ENCODE measurements at places on chromosomes 5 and 9. TPM values are rescaled to one million over a fixed set of nuclear protein-coding genes. Genes with fewer than 3 reads are reported as not detected.

DNA sequence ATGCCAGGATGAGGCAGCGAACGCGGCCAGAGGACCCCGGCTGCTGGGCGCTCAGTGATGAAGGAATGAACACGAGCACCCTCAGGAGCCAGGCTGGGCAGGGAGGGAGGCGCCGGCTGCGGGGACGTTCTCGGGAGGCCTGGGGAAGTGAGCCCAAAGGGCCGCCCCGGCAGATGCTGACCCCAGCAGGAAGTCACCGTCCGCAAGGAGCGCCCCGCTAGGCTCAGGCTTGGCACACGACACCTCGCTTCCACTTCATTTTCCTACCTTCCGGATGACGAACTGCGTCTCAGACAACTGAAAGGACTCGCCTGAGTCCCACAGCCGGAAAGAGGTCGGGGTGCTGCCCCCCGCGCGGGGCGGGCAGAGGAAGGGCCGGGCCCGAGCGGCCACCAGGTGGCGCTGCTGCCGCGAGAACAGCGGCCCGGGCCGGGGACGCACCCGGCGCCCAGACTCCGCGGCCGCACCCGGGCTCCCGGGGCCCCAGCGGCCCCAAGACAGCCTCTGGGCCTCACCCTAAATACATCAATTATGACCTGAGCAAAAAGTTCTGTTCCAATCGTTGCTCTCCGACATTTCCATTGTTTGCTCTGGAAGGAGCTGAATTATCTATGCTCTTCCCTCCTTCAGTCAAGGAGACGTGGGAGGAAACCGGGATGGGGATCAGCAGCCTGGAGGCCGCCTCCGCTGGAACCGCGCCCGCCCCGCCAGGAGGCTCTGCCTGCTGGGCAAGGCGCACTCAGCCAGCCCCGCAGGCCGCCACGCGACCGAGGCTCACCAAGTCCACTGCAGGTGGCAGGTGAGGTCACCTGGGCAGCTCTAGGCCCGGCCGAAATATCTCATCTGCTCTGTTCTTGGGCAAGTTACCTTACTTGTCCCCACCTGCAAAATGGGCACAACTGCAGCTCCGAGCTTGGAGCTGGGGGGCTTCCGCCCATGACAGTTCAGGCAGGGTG, 107.0 kb downstream of the ZNF354C start:
- H3K27ac ChIP-seq, result no peak overlapping the region
- H3K36me3 ChIP-seq, result no peaks in the 10 kb centered on the region
- H3K4me3 ChIP-seq, result no peak overlapping the region
- H3K4me1 ChIP-seq, result no peaks in the 10 kb centered on the region
- peak; percentile 17 for DNase-seq

GRCh38 chr5:84438456-84438855, 53.8 kb upstream of the EDIL3 start:
- H3K36me3 ChIP-seq, result no peaks in the 10 kb centered on the region
- H3K27ac ChIP-seq, result no peak overlapping the region
- no peaks in the 10 kb centered on the region for H3K27me3 ChIP-seq
- no peak overlapping the region for H3K4me3 ChIP-seq

- H3K27ac ChIP-seq, result peak overlapping the region; percentile 82
- peaks cover 20% of the 10 kb centered on the region for H3K4me1 ChIP-seq
- H3K36me3 ChIP-seq, result no peaks in the 10 kb centered on the region
- no peak overlapping the region for H3K4me3 ChIP-seq
Measured at GRCh38 chr5:76443066-76443800, 40.1 kb downstream of the IQGAP2 start.

DNA sequence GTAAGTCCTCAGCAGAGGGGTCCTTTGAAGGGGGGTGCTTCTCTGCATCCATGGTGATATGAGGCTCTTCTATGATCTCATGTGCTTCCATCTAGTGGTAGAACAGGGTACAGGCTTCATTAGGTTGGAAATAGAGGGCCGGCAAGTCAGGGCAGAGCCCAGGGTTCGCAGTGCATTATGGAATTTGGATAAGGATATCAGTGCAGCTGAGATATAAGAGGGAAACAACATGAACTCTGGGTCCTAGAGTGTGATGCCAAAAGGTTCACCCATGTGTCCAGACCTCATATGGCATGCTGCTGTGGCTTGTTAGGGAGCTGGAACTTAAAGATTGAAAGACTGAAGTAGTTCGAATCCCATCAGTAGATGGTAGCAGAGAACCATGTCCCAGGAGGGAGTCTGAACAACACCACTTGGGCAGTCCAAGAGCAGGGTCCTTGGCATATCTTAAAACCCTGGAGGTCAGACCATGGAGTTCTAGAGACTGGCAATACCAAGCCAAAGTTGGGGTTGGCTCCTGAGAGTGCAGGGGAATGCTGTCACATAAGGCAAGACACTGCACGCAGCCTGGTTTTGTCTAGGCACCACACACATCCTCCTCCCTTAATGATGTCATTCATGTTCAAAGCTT, 2.3 kb downstream of the FAM221B start:
- DNase-seq, result no peak
- H3K27ac ChIP-seq, result no peak overlapping the region
- H3K4me3 ChIP-seq, result no peak overlapping the region
- no peaks in the 10 kb centered on the region for H3K36me3 ChIP-seq
- peaks cover 4% of the 10 kb centered on the region for H3K4me1 ChIP-seq

Gene WHRN
- total RNA-seq, result 1.4 TPM

Gene SPATA9
- total RNA-seq, result 0.34 TPM

Gene PLPP7
- 0.11 TPM for total RNA-seq

Gene SPEF2
- total RNA-seq, result 4.0 TPM

Measured in Caco-2 (cell line).